ENCODE measurements at places on chromosomes 13 and 19.

DNA sequence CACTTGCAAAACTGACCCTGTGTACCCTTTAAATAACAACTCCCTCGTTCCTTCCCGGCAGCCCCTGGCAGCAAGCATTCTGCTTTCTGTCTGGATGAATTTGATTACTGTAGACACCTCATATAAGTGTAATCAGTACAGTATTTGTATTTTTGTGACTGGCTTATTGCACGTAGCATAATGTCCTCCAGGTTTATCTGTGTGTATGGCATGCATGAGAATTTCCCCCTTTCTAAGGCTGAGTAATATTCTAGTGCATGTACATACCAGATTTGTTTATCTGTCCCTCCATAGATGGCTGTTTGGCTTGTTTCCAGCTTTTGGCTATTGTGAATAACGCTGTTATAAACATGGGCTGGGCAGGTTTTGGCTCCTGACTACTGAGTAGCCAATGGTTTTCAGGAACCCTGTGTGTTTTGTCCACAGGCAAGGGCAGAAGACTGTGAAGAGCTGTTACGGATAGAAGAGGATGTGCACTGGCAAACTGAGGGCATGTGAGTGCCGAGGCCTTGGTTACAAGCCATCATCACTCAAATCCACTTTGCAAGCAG, 98.0 kb downstream of the ESD start:
- no peak for DNase-seq

DNA sequence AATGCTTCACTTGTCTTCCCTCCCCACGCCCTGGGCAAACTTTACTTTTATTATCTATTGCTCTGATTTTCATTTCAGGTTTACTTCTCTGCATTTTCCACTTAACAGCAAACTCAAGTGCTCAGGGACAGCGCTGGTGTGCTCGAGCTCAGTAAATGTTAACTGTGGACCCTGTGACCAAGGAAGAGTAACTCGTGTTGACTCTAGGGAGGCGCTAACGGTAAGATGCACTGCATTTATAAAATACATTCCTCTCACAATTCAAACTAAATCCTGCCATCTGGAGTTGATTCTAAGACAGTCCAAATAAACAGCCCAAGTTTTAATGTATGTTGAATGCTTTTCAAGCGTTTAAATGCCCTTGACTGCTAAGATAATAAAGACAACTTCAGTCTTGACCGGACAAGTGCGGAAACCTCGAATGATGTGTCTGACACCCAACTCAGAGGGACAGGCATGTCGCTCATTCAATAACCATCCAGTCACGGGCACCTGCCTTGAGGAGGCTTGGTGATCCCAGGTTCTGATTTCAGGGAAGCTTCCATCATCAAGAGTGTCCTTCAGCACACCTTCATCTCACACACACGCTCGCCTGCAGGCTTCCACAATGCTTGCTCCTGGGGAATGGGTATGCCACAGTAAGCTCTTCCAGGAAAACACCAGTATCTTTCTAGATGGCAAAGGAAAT, 93.2 kb downstream of the STK24 start:
- DNase-seq: no peak

- DNase-seq: no peak
These were observed 12.4 kb downstream of the CILP2 start for GRCh38 chr19:19550485-19550929.

GRCh38 chr13:23871616-23872220, 17.5 kb downstream of the MIPEP start:
- no peak for DNase-seq

DNA sequence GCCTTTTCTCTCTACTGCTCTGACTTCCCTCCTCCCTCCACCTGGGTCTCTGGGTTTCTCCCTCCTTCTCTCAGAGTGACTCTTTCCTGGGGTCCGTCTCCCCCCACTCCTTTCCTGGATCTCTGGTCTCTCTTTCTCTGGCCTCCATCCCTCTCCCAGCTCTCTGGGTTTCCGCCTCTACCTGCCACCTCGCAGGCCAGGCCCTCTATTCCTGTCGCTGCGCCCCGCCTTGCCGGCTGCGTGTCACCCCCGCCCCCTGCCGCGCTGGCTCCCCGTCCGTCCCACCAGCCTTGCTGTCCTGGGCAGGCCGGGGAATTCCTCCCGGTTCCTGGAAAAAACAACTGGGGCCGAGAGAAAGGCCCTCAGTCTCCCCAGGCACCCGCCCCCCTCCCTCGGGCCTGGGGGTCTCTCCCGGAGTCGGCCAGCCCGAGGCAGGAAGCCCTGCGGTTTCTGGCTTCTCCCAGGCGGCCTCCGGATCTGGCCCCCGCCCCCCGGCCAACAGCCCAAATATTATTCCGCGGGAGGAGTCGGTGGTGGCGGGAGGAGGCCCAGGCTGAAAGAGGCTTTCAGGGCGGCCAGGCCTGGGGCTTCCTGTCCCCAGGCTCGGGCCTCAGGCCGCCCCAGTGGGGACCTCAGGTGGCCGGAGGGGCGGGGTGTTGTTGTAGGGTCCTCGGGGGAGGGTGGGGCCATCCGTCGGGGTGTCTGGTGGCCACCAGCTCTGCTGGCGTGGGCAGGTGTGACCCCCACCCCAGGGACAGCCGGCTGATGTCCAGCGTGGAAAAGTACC, 9.3 kb downstream of the IRF2BP1 start:
- no peak for DNase-seq

- DNase-seq: no peak
These were observed 30.1 kb downstream of the SCEL start for GRCh38 chr13:77565635-77566034.

GRCh38 chr19:17075864-17076542, 426 bp downstream of the MYO9B start:
- DNase-seq: peak; percentile 26

- no peak for DNase-seq
These were observed 10.9 kb downstream of the C3 start for GRCh38 chr19:6709549-6709948.

GRCh38 chr19:28581468-28581770, 631.5 kb downstream of the UQCRFS1 start:
- no peak for DNase-seq

- DNase-seq: no peak
These were observed 102.8 kb downstream of the EFNB2 start for GRCh38 chr13:106432636-106433035.

GRCh38 chr19:1324806-1325567, 39.3 kb downstream of the EFNA2 start:
- no peak for DNase-seq

- no peak for DNase-seq
These were observed 92.3 kb downstream of the TNFSF13B start for GRCh38 chr13:108361769-108362168.

GRCh38 chr13:34913040-34913439, 29.0 kb upstream of the NBEA start:
- DNase-seq: no peak

DNA sequence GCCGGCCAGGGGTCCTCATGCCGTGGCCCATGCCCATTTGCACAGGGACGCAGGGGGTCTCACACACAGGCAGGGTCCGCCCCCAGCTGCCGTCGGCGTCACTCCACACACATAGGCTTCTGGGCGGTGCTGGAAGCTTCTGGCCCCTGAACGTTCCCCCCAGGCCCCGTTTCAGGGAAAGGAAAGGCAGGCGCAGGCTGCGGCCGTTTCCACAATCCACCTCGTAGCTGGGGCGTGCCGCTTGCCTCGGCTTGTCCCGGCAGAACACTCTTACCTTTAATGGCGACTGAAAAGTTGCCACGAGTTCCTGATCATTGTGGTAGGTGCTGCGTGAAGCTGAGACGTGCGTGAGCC, 53.4 kb downstream of the MCF2L start:
- no peak for DNase-seq

GRCh38 chr13:110914081-110914330, 863 bp downstream of the ANKRD10 start:
- DNase-seq: no peak

GRCh38 chr13:26991508-26992181, 180.0 kb downstream of the USP12 start:
- no peak for DNase-seq

DNA sequence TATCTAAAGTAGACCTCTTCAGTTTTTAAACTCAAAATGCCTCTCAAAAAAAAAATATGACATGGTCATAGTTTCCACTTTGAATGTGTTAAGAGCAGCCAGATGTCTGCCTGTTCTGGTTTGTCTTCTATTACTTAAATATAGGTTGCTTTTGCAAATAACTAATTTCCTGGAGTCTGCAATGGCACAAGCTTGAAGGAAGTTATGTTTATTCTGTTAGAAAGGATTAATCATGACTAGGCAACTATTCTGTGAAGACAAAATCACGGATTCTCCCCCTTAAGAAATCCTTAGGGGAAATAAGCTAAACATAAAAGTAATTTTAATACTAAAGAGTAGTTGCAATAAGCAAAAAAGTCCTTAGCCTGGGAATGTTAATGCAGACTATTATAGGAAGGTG, 26.3 kb downstream of the SKA3 start:
- no peak for DNase-seq

DNA sequence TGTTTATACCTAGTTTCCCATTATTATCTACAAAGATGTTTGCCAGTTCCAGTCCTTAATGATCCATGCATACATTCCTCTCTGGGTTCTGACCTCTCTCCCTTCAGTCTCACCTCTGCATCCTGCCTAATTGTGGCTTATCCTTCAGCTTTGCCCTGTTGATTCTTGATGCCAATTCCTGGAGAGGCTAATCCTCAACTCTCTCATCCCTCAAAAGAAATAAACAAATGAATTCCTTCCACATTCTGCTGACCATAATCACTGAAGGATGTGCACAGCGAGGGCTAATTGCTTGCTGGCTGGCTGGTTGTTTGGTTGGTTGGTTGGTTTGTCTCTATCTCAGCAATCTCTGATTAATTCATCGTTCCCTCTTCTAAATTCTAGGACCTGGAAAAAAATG, 113.8 kb downstream of the IRS2 start:
- DNase-seq: no peak

DNA sequence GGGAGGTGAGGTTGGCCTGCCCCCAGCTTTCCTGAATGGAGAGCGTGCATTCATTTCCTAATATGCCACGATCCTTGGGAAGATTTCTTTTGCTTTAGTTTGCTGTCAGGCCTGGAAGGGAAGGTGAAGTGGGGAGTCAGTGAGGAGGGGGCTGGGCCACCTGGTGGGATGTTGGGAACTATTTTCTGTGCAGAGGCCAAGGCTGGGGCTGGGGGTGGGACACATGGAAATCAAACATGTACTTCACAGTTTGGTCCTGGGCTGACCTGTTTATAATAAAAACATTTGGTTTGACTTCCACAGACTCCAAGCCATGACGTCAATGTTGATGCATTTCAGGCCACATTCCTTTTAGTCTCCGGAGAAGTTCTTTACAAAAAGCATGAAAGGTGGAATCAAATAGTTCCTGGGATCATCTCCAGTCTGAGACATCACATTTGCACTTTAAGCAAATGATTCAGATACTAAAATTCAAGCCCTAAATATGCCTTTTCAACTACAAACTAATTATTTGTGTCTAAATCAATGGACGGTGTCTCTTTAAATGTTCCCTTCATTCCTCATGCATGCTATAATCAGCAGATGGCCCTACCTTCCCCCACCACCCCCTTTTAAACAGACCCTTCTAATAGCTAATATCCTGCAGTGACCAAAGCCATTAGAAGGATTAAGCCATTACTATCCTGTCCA, 41.5 kb upstream of the MEDAG start:
- no peak for DNase-seq

DNA sequence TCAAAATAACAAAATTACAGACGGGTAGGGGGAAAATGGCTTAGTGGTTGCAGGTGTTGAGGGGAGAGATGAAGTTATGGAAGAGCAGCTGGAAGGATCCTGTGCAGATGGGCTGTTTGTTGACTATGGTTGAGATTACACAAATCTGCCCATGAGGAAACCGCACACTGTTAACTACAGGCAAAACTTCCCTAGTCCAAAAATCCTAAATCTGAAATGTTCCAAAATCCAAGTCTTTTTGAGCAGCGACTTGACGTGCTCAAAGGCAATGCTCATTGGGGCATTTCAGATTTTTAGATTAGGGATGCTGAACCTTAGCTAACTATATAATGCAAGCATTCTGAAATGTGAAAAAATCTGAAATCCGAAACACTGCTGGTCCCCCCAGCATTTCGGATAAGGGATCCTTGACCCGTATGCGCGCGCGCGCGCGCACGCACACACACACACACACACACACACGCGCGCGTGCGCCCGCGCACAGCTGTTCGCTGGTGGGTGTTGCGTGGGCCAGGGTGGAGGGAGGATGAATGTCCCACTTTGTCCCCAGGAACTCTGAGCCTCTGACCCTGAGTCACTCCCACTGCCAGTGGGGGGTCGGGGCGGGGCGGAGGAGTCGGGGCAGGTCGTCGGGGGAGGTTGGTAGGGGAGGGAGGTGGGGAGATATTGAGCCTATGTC, 6.8 kb downstream of the F2RL3 start:
- no peak for DNase-seq
